ENCODE measurements at places on chromosomes 12 and 14. TPM values are rescaled to one million over a fixed set of nuclear protein-coding genes. Genes with fewer than 3 reads are reported as not detected.

TESPA1 gene
- polyA plus RNA-seq, result not detected

NANOG gene
- not detected for polyA plus RNA-seq

ASIC1 gene
- 6.7 TPM for polyA plus RNA-seq

TMEM120B gene
- 10.2 TPM for polyA plus RNA-seq

CMA1 gene
- polyA plus RNA-seq, result not detected

DNA sequence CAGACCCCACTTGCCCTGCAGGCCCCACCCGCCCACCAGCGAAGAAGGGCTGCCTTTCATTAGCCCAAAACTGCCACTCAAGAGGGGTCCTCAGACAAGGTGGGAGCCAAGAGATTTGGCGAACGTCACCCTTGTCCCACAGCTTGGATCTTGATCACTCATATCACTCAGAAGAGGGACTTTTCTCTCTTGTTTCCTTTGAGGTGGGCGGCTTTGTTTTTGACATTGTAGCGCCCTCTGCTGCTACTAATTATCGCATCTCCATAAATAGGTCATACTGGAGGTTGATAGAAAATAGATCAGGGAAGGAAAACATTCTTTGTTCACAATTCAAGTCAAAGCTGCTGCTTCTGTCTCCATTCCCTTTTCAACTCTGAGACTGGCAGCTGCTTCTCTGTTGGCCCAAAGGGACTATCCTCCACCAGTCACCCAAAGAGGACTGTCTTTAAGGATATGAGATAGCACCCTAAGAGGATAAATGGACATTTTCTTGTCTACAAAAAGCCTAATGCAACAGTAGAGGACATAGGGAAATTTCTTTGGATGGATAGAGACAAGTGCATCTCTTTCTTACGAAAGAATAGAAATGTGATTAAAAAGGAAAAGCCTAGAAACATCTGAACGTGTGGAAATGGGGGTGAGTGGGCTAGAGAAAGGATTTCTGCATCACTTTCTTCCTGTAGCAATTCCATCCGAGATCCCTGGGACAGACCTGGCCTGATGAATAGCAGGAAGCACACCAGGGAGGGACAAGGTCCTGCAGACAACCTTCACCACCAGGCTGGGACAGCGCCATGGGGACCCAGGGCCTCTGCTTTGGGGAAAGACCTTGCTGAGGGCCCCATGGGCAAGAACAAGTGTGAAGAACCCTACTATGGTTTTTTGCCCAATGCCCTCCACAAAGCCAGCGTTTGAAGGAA is 115.8 kb downstream of the DAD1 start:
- peak; percentile 21 for DNase-seq

GRCh38 chr12:120169946-120170345 is 24.6 kb downstream of the GCN1 start:
- DNase-seq, result no peak

- no peak for DNase-seq
Measured at GRCh38 chr12:52524898-52525591, 4.9 kb upstream of the KRT5 start.

DNA sequence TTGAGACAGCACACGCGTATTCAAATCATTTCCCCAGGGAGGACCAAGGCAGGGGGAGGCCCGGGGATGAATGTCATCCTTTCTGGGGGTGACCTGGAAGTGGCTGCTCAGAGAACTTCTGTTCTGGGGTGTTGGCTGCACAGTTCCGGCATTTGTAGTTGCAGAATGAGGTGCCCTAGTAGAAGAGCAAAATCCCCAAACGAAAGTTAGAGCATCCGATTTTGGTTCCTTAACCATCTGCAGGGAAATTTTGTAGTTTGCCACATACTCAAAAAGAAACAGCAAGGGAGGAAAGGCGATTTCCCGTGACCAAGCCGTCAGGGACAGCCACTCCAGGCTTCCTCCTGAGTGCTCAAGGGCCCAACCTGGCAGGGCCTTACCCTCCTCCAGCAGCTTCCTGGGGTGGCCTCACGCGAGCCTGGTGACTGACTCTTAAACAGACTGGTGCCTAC is 13.0 kb upstream of the TRAF3 start:
- DNase-seq, result no peak

DNA sequence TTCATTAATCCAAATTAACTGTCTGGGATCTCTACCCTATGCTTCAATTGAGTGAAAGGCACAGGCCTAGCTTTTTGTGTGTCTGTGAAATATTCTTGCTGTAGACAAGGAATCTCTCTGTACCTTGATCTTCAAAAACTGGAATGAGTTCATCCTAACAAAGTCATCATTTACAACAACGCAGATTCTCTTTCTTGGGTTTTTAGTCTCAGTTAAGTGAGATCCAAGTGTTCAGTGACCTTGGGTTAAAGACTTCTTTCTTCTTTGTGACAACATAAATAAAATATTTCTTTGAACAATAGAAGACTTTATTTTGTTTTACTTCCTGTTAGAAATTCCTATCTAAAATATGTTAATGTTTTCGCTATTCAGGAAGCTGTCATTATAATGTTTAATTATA is 192.2 kb upstream of the LMNTD1 start:
- no peak for DNase-seq

DNA sequence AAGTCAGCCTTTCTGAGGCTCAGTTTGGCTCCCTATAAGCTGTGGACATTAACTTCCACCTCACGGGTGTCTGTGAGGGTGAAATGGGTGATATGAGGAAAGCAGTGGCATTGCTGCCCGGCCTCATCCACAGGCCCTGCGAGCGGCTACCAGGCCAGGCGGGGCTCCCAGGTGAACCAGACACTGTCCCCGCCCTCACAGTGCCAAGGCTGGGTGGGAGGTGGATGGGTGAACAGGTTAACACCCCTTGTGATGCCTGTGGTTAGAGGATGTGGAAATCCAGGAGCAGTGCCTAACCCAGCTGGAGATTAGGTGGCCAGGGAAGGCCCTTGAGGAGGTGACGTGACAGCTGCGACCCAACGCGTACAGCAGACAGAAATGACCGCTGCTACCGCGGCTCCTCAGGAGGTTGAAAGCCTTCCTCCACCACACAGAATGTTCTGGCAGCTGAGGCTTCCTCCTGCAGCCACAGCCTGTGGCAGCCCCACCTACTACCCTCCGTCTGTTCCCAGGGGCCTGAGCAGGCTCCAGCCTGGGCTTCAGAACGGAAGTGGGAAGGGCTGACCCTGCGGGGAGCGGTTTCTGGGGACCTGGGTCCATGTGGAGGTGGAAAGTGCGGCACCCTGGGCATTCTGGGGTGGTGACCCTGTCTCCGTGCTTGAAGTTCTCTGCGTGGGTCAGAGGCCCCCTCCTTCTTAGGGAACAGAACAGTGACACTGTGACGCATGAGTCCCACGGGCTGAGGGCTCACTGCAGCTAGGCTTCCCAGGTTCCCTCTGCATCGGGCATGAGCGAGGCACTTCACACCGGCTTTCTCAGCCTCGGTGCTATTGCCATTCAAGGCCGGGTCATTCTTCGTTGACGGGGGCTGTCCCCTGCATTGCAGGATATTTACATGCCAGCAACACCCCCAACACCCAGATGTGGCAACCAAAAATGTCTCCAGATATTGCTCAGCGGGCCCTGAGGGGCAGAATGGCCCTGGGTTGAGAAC is 9.7 kb downstream of the MMAB start:
- DNase-seq, result no peak

- DNase-seq, result no peak
Measured at GRCh38 chr14:57018065-57018464, 207.8 kb upstream of the OTX2 start.

- DNase-seq, result no peak
Measured at GRCh38 chr12:18416412-18416811, 155.1 kb downstream of the PIK3C2G start.

Data from A549 (cell line).